Stimulated activated CD8-positive, alpha-beta memory T cell treated with anti-CD3 and anti-CD28 coated beads, Interleukin-15, amount 100 ng/mL, for 24 hours (primary cell): ENCODE measurements at places on chromosomes 3 and 15.
A peak's percentile ranks its signal among the peaks of the same experiment; 100 is the strongest.

GRCh38 chr3:44439499-44440295 lies 37.8 kb downstream of the ZNF445 start:
- peak; percentile 19 for DNase-seq

DNA sequence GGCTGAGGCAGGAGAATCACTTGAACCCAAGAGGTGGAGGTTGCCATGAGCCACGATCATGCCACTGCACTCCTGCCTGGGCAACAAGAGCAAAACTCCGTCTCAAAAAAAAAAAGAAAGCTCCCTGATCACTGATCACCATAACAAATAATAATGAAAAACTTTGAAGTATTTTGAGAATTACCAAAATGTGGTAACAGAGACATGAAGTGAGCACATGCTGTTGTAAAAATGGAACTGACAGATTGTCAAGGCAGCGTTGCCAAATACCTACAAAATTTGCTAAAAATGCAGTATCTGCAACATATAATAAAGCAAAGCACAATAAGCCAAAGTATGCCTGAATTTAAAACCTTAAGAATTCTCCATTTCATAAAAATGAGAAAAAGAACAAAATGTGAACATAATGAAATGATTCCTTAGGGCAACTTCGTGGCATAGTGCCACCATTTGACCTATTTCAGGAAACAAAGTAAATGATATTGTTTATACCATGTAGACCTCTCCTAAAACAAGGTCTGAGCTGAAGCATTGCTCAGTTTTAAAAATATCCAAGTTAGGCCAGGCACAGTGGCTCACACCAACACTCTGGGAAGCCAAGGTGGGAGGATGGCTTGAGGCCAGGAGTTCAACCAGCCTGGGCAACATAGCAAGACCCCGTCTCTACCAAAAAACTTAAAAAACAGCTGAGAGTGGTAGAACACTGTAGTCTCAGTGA lies 5.8 kb downstream of the USP4 start:
- DNase-seq, result no peak

DNA sequence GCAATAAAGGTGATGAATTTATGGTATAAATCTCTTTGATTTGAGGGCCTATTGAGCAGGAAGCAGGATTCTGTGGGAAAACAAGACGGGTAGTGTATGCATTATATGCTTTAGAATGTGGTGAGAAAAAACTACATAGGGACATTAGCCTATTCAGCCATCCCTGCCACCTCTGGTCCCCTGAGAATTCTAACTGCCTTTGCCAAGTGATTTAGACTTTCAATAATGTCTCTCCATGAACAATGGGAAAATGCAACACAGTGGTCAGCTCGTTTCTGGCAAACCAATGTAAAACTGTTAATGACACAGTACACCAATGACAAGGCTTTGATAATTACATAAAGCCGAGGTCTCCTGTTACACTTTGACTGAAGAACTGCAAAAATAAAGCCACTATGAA lies 314.7 kb upstream of the CNTN4 start:
- no peak for DNase-seq

GRCh38 chr3:169686874-169687273 lies 23.4 kb upstream of the MECOM start:
- DNase-seq, result no peak

DNA sequence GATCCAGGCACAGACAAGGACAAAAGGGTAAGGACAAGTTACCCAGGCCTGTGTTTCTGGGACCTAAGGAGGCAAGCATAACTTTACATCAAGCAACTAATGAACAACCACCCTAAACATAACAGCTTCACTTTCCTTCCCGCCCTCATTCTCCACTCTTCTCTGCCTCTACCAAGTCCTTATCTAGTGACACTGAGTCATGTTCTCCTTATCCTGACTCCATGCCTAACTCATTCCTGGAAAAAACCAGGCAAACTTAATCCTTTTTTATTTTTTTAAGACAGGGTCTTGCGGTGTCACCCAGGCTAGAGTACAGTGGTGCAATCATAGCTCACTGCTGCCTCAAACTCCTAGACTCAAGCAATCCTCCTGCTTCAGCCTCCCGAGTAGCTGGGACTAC lies 44.5 kb downstream of the TMEM44 start:
- DNase-seq, result no peak

DNA sequence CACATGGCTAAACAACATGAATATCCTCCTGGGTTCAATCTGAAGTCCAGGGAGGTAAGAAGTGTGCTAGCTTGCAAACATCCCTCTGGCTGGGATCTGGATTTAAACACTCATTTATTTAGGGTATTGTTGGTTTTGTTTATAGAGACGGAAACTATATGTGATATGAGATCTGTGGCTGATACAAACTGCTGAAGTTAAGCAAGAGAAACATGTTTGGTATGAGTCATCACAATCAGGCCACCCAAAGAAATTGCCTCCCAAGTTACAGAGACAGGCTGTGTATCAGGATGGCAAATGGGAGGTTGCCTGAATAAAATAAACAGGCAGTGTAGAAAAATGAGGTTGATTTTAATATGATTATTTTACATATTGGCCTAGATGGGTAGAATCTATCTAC lies 562.1 kb downstream of the IGSF11 start:
- no peak for DNase-seq

- DNase-seq, result no peak
These were observed 6.2 kb upstream of the THRB start for GRCh38 chr3:24500806-24501205.

DNA sequence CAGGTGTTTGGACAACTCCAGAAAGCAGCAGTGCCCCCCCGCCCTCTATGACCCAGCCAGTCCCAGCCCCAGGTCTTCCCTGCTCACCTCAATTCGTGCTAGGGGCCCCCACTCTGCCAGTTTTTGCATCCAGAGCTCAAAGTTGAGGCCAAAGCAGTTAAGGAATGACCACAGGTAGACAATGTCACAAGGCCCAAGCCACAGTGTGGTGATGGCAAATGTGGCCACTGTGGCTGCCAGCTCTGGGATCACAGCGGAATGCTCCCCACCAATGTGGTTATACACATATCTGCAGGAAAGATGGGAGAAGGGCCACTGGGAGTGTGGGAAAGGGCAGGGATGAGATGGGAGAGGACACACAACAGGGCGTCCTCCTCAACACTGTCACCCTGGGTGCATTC lies 8.2 kb downstream of the KLHL40 start:
- DNase-seq, result no peak

GRCh38 chr15:76158815-76159214 lies 99.0 kb downstream of the TMEM266 start:
- no peak for DNase-seq

DNA sequence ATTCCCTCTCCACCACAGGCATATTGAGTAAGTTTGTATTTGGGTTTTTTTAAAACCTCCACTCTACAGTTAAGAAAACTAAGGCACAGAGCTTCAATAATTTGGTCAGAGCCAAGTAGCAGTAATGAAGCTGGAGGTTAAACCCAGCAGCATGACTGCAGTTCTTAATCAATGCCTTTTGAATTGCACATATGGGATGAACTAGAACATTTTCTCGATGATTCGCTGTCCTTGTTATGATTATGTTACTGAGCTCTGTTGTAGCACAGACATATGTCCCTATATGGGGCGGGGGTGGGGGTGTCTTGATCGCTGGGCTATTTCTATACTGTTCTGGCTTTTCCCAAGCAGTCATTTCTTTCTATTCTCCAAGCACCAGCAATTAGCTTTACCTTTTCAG lies 1.6 kb upstream of the CCR5 start:
- no peak for DNase-seq

- DNase-seq, result no peak
These were observed 24.8 kb downstream of the SHF start for GRCh38 chr15:45162771-45163507.

GRCh38 chr3:195812366-195812765 lies 637 bp upstream of the MUC4 start:
- no peak for DNase-seq

DNA sequence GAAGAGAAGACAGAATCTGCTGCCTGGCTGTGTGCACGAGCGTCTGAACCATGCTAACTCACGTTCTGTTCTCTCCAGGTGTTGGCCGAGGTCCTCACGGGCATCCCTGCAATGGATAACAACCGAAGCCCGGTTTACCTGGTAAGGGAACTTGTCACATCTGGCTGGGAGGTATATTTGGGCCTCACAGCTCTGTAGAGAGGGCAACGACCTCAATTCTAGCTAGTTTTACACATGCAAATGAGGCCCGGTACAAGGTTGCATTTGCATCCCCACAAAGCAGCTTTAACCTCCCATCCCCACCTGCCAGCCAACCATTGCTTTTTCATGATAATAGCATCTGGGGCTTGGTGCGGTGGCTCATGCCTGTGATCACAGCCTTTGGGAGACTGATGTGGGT lies 22.0 kb upstream of the TATDN2 start:
- DNase-seq, result no peak

- no peak for DNase-seq
These were observed 422.3 kb upstream of the ROBO1 start for GRCh38 chr3:80190051-80190450.

- no peak for DNase-seq
These were observed 781.5 kb downstream of the TBL1XR1 start for GRCh38 chr3:176415661-176416295.

- no peak for DNase-seq
These were observed 219.5 kb downstream of the CADPS start for GRCh38 chr3:62655691-62656063.

GRCh38 chr3:120130656-120131055 lies 36.4 kb upstream of the GSK3B start:
- DNase-seq, result no peak

GRCh38 chr3:158847885-158848284 lies 46.0 kb downstream of the MFSD1 start:
- no peak for DNase-seq
